Astrocyte of the spinal cord (primary cell): ENCODE measurements at places on chromosomes 7 and 10.

GRCh38 chr10:129464251-129464650, 2.8 kb upstream of the MGMT start:
- no peak for DNase-seq

- DNase-seq, result no peak
Observed at GRCh38 chr10:89836840-89837164, 135.4 kb downstream of the KIF20B start.

- DNase-seq, result peak; percentile 37
Observed at GRCh38 chr10:104099269-104099668, 13.6 kb upstream of the COL17A1 start.

DNA sequence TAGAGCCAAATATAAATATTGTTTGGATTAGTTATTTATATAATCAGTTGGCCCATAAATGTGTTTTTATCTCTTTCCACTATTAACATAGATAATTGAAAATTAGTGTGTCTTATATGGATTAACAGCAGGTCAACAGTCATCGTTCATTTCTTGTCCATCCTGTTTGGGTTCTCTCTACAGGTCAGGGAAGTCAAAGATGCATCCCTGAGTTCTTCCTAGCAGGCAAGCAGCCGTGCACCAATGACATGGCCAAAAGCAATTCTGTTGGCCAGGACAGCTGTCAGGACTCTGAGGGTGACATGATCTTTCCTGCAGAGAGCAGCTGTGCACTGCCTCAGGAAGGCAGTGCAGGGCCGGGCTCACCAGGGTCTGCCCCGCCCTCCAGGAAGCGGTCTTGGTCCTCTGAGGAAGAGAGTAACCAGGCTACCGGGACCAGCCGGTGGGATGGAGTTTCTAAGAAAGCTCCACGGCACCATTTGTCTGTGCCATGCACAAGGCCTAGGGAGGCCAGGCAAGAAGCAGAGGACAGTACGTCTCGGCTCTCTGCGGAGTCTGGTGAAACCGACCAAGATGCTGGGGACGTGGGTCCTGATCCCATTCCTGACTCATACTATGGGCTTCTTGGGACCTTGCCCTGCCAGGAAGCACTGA, 15.9 kb downstream of the FBH1 start:
- DNase-seq, result no peak

DNA sequence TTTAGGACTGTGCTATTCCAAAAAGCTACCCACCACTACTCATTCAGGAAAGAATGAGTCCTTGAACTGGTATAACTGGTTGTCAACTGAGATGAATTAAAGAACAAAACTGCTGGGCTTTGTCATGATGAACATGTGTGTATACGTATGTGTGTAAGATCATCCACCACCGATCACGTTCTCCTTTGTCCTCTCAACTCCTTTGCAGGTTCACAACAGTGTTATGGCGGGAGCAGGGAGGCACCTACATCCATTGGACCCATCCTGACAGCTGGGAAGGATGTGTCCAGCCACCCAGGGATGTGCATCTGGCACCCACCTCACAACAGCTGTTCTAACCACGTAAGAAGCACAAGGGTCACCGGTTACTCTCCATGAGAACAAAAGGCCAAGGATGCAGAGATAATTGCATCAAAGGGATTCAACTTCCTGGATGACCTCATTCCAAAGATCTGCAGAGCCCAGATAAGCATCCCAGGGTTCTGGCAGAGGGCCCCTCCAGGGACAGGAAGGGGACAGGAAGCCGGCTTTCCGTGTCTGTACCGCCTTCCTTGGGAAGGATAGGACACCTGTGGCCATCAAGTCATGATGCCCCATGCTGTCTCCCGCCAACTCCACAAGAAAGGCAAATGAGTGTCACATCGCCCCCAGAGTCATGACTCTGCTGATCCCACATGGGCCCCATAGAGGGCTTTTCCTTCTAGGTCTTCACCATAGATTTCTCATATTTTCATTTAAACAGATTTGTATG, 66.1 kb downstream of the STEAP1B start:
- DNase-seq, result peak; percentile 60

- DNase-seq, result no peak
Observed at GRCh38 chr10:129653861-129654260, 186.8 kb downstream of the MGMT start.

DNA sequence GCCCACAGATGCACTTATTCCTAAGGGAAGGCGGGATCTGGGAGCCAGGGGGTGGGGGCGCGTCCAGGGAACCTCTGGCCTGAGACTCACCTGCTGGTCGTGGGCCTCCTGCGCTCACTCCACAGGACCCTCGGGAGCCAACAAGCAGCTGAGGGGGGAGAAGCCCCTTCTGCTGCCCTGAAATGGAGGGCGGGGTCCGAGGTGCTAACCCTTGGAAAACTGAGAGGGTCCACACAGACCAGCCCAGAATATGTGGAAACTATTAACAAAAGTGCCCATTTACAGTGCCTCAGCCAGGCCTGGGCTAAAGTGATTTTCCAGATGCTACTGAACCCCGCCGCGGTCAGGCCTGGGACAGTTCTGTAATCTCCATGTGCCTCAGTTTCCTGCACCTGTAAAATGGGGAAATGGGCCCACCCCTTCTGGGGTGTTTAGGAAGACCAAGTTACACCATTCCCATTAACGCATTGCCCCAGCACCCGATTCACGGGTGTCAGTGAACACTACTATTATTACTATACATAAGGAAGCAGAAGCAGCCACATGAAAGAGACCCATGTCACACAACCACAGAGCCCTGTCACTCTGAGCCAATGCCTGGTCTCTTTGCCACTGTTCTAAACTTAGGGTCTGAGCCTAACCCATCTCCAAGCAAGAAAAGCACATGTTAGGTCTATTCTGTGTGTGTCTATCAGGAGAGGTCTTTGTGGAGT, 630 bp upstream of the VSTM4 start:
- DNase-seq, result no peak

DNA sequence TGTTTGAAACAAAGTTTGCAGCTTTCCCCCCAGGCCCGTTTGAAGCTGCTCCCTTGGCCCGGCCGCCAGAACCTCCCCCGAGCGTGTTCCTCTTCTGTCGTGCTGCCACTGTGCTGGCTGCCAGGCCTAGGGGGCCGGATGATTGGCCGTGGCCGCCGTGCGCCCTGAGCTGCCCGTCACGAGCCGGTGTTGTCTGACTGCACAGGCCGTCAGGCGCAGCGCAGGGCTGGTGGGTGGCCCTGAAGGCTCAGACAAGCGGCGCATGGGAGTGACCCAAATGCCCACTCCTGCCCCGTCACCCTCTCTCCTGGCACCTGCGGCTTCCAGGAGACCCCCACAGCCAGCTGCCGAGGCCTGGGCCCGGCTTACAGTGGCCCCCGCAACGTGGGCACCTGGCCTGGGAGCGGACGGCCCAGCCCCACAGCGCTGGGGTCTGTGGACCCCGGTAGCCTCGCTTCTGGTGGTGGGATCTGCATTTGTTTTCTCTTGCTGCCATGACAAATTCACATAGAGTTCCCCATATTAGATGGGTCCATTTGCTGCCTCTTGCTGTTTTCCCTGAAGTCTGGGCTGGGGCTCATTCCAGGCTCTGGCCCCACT, 13.1 kb downstream of the JAKMIP3 start:
- DNase-seq, result no peak

DNA sequence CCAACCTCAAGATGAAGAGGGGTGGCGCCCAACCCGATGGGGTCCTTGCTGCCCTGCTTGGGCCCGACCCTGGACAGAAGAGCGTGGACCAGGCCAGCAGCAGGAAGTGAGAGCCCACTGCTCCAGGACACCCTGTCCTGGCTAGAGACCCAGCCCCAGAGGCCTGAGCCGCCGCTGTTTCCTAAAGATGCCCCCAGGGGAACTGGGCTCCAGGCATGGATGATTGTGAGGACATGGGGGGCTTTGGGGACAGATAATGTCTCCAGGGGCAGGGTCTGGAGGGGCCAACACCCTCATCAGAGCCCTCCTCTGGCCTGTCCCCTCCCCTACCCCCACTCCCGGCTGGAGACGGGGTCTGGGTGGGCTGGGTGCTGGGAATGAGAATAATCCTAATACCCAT, 71.7 kb downstream of the MYL10 start:
- no peak for DNase-seq

DNA sequence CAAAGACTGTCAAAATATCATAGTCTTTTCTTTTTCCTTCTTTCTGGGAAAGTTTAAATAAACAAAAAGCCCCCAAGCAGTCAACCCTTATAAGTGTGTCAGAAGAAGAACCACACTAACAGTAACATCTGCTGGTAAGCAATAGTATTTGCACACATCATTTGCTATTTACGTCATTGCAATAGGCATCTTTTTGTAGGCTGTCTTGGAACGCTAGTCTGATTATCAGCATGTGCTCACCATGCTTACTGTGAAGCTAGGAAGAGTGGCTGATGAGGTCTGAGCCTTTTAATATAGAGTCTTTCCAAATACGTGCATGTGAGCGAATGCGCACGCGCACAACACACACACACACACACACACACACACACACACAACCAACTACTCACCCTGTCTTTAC, 599.0 kb upstream of the TPK1 start:
- DNase-seq, result no peak

DNA sequence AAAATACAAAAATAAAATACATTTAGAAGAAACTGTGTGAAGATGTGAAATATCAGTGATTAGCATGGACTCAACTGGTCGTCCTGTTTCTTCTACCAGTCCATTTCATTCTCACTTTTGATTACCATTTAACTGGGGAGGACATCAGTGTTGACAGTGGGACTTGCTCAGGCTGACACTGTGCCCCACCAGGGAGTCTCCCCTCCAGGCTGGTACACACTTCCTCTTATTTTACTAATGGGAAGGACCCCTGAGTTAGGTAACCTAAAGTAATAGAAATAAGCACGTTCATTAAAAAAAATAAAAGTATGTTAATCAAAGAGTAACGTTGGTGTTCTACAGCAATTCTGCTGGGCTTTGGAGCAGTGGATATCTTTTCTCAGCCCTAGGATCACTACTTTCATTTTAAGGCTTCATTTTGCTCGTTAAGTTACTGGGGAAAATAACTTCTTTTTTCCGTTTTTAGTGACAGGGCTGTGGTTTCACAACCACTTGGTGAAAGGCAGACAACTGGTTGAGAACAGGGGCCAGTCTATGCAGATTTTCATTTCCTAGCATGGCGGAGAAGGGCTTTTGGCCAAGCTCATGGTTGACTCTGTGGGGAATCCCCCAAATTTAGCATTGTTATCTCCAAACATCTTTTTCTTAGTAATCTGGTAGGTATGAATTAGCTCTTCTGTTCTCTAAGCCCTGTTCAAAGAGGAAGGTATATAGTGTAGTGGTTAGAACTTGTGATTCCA, 2.1 kb downstream of the SNX10 start:
- no peak for DNase-seq

GRCh38 chr10:110058212-110058611, 50.4 kb downstream of the ADD3 start:
- DNase-seq, result no peak
